Neural crest cell (in vitro differentiated cells): ENCODE measurements at places on chromosomes 11 and 22. TPM values are rescaled to one million over a fixed set of nuclear protein-coding genes. Genes with fewer than 3 reads are reported as not detected.

APOL4 gene
- not detected in 2 replicates for total RNA-seq

GRCh38 chr22:24039046-24039445 is 27.9 kb downstream of the CABIN1 start:
- H3K27me3 ChIP-seq = no peaks in the 10 kb centered on the region
- H3K27ac ChIP-seq = no peak overlapping the region
- no peak for DNase-seq
- peaks cover 5% of the 10 kb centered on the region for H3K4me1 ChIP-seq
- H3K4me3 ChIP-seq = no peak overlapping the region

DNA sequence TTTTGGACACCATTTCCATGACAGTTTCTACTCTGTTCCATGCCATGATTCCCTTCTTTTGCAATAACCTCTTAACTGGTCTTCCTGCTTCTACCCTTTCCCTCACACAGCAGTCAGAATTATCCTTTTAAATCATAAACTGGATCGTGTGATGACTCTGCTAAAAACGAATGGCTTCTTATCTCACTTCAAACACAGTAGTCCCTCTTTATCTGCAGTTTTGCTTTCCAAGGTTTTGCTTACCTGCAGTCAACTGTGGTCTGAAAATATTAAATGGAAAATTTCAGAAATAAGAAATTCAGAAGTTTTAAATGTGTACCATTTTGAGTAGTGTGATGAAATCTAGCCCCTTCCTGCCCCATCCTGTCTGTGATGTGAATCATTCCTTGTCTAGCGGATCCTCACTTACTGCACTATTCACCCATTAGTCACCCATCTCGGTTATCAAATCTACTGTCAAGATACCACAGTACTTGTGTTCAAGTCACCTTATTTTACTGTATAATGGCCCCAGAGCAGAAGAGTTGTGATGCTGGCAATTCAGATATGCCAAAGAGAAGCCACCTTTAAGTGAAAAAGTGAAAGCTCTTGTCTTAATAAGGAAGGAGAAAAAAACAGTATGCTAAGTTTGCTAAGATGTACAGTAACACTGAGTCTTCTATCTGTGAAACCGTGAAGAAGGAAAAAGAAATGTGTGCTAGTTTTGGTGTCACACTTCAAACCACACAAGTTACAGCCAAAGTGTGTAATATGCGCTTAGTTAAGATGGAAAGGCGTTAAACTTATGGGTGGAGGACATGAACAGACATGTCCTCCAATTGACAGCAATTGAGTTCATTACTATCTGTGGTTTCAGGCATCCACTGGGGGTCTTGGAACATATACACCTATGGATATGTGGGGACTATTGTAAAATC is 283.0 kb downstream of the DDX10 start:
- H3K36me3 ChIP-seq = peaks cover 11% of the 10 kb centered on the region
- DNase-seq = no peak
- H3K27ac ChIP-seq = no peak overlapping the region
- H3K4me3 ChIP-seq = no peak overlapping the region

ANKRD49 gene
- 10.3 and 11.7 TPM in 2 replicates for total RNA-seq

ATF4 gene
- total RNA-seq = 363 and 364 TPM in 2 replicates

CABP4 gene
- total RNA-seq = not detected in 2 replicates

- H3K4me3 ChIP-seq = peak overlapping the region; percentile 38
- peaks cover 13% of the 10 kb centered on the region for H3K4me1 ChIP-seq
- H3K36me3 ChIP-seq = peaks cover 21% of the 10 kb centered on the region
- H3K27me3 ChIP-seq = no peaks in the 10 kb centered on the region
Measured at GRCh38 chr11:2664791-2665525, 34.8 kb downstream of the KCNQ1OT1 start.

- no peak overlapping the region for H3K27ac ChIP-seq
- no peak for DNase-seq
- no peak overlapping the region for H3K4me3 ChIP-seq
- no peaks in the 10 kb centered on the region for H3K36me3 ChIP-seq
Measured at GRCh38 chr11:94948070-94948617, 25.2 kb downstream of the CWC15 start.

DNA sequence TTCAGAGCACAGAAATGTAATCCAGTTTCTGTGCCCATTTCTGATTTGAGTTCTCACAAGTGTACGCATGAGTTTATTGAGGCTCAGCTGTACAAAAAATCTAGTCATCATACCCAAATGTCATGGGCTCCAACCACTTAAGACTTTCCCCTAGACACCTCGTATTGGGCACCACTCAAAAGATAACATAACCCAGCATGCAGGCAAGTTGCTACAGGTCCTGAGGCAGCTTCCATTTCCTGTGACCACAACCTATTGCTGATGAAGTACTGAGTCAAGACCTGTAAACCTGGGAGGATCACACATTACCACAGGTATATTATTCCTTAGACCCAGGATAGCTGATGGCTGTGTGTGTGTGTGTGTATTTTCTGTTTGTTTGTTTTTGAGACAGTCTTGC is 95.2 kb downstream of the MRTFA start:
- peaks cover 14% of the 10 kb centered on the region for H3K36me3 ChIP-seq
- H3K4me1 ChIP-seq = no peaks in the 10 kb centered on the region
- no peak for DNase-seq
- peaks cover 2% of the 10 kb centered on the region for H3K27me3 ChIP-seq
- no peak overlapping the region for H3K4me3 ChIP-seq

- H3K4me3 ChIP-seq = peak overlapping the region; percentile 59
- H3K27me3 ChIP-seq = peaks cover 6% of the 10 kb centered on the region
- H3K36me3 ChIP-seq = no peaks in the 10 kb centered on the region
Measured at GRCh38 chr22:45314054-45314721, 4.5 kb downstream of the FAM118A start.

PDGFD gene
- total RNA-seq = 3.3 and 3.4 TPM in 2 replicates

DNA sequence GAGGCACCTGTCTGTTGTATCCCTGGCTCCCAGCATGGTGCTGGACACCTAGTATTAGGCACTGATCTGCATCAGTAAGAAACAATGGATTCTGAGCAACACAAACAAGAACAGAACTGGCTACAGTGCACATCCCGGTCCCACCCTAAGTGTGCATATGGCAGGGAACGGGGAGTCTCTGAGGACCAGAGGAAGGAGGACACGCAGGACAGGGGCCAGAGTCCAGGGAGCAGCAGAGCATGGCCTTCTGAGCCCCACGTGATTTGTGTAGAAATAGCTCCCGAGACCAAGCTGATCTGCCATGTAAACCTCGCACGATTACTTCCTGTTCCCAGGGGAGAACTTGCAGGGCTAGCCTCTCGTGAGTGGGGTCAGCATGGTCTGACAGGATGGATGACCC is 12.7 kb upstream of the SNX32 start:
- no peak overlapping the region for H3K4me3 ChIP-seq
- no peaks in the 10 kb centered on the region for H3K27me3 ChIP-seq
- H3K36me3 ChIP-seq = no peaks in the 10 kb centered on the region
- H3K4me1 ChIP-seq = peaks cover 15% of the 10 kb centered on the region
- H3K27ac ChIP-seq = no peak overlapping the region

MS4A6E gene
- total RNA-seq = not detected in 2 replicates

DNA sequence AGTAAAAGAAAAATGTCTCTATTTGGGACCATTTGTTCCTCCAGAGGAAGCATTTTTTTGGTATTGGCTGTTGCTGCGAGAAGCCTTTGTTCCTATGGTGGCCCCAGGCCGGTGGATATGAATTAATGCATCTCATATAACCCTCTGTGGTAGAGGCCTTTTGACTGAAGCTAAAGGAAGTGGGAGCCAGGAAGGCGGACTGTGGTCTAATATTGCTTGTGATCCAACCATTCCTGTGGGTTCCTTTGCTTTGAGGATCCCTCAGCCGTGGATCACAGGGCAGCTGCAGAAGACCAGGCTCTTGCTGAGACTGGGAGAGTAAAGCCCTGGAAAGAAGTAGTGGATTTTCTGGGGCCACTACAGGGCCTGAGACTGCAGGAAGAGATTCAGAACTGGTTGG is 68.3 kb upstream of the NAV2 start:
- peaks cover 13% of the 10 kb centered on the region for H3K4me1 ChIP-seq
- H3K27me3 ChIP-seq = no peaks in the 10 kb centered on the region
- no peak for DNase-seq
- H3K27ac ChIP-seq = no peak overlapping the region

- H3K4me3 ChIP-seq = no peak overlapping the region
- peaks cover 3% of the 10 kb centered on the region for H3K4me1 ChIP-seq
- no peak overlapping the region for H3K27ac ChIP-seq
- H3K27me3 ChIP-seq = no peaks in the 10 kb centered on the region
Measured at GRCh38 chr11:111814557-111815320, 48.5 kb upstream of the PPP2R1B start.

DNA sequence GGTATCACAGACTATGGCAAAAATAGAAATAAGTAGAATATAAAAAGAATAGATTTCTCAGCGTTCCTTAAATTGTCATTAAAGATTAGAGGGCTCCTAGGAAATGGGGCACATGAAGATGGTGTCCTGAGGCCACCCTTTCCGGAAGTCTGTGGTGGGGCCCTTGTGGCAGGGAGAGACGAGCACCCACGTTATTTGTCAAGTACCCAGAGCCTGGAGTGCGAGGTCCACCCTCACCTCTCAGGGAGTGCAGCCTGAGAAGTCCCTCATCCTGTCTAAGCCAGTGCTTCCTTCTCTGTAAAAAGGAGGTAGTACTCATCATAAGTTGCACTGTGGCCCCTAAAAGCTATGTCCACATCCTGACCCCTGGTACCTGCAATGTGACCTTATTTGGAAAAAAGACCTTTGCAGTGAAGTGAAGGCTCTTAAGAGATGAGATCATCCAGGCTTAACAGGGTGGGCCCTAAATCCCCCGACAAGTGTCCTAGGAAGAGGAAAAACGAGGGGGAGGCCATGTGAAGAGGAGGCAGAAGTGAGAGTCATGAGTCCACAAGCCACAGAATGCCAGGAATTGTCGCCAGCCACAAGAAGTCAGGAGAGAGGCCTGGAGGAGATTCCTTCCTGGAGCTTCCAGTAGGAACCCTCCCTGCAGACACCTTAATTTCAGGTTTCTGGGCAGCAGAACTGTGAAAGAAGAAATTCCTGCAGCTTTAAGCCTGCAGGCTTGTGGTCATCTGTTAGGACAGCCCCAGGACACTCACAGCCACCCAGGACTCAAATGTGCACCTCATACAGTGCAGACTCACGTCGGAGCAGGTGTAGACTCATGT is 76.8 kb upstream of the CCND1 start:
- no peak overlapping the region for H3K4me3 ChIP-seq
- H3K4me1 ChIP-seq = peaks cover 18% of the 10 kb centered on the region
- no peaks in the 10 kb centered on the region for H3K27me3 ChIP-seq
- H3K27ac ChIP-seq = no peak overlapping the region
- no peak for DNase-seq

DNA sequence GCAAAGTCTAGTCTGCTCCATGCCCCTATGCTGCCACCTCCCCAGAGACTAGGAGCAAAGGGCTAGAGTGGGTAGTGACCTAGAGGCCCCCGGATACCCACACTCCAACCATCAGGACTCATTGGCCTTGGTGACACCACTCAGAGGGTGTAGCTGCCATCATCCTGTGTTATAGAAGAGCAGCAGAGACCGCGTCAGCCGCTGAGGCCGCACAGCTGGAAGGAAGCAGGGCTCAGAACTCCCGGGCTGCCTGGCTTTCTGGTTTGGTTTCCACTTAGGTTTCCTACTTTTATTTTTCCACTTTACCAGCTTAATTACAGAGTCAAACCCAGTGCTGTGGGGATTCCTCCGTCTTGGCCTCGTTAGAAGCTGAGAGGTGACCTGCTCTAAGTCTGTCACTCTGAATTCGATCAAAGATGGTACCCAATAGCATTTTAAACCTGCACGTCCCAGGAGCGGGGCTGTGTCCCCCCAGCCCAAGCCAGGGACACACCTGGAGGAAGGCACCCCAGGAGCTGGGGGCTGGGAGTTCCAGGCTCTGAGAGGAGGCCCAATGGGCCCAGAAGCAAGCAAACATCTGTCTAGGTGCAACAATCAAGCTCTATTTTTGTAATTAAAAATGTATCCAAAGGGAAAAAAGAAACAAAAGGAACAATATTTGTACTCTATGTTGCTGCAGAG is 2.1 kb upstream of the CDKN1C start:
- peaks cover 31% of the 10 kb centered on the region for H3K4me1 ChIP-seq
- H3K36me3 ChIP-seq = no peaks in the 10 kb centered on the region
- H3K4me3 ChIP-seq = peak overlapping the region; percentile 81
- no peak overlapping the region for H3K27ac ChIP-seq

DNA sequence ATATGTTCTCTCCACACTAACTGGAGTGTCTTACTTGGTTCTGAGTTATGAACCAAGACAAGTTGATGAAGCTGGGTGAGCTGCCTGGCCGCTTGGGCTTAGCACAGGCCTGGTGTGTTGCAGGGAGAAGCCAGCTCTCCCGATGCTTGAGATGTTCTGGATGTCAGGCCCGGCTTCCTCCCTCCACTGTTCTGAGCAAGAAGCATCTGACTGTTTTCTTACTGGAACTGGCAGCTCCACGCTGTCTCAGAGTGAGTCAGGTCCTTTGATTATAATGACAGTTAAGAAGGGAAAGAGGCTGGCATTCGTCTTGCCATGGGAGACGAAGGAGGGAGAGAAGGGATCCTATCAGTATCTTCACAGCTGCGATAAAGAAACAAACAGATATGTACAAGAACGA is 46.5 kb upstream of the CRTAM start:
- DNase-seq = no peak
- H3K36me3 ChIP-seq = no peaks in the 10 kb centered on the region
- H3K4me1 ChIP-seq = peaks cover 10% of the 10 kb centered on the region
- no peak overlapping the region for H3K4me3 ChIP-seq
- H3K27me3 ChIP-seq = no peaks in the 10 kb centered on the region

DNA sequence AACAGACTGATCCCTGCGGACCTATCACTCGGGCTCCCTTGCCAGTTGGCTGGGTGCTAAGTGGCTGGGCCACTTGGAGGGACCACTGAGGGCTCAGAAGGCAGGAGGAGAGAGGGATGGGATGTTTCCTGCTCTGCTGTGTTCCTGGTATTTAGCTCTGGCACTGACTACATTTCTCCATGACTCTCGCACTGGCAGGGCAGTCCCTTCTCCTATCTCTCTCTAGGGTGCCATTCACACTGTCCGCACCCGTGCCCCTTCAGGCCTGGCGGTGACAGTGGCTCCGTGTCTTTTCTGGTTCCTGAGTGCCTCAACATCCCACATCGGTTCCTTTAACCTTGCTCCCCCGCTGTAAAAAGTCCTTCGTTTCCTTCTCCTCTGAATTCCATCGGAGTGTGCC is 31.6 kb upstream of the CECR2 start:
- no peak overlapping the region for H3K27ac ChIP-seq
- H3K4me1 ChIP-seq = peaks cover 4% of the 10 kb centered on the region
- H3K4me3 ChIP-seq = no peak overlapping the region
- peaks cover 4% of the 10 kb centered on the region for H3K27me3 ChIP-seq
- H3K36me3 ChIP-seq = no peaks in the 10 kb centered on the region

PHF21B gene
- 36.5 and 40.4 TPM in 2 replicates for total RNA-seq

- peak overlapping the region; percentile 69 for H3K27ac ChIP-seq
- H3K4me1 ChIP-seq = peaks cover 5% of the 10 kb centered on the region
- H3K27me3 ChIP-seq = no peaks in the 10 kb centered on the region
Measured at GRCh38 chr11:11435635-11436034, 82.6 kb upstream of the CSNK2A3 start.

GRCh38 chr22:43077121-43077877 is 11.9 kb downstream of the TTLL1 start:
- peak overlapping the region; percentile 39 for H3K27ac ChIP-seq
- H3K4me3 ChIP-seq = no peak overlapping the region
- no peaks in the 10 kb centered on the region for H3K4me1 ChIP-seq
- H3K27me3 ChIP-seq = no peaks in the 10 kb centered on the region
- DNase-seq = no peak
- H3K36me3 ChIP-seq = no peaks in the 10 kb centered on the region

OR52B6 gene
- not detected in 2 replicates for total RNA-seq

GDPD4 gene
- total RNA-seq = not detected in 2 replicates

BAIAP2L2 gene
- 0.51 and 0.52 TPM in 2 replicates for total RNA-seq
